Activated T-helper 2 cell treated with anti-CD3 and anti-CD28 coated beads, Interferon-gamma antibody, Interleukin-2, Interleukin-4, amounts not matched to agents 10 μg/mL and 5 μg/mL and 100 μg/mL, durations not matched to agents 14 hours and 24 hours and 36 hours (primary cell): ENCODE measurements at places on chromosomes 6 and 20. TPM values are rescaled to one million over a fixed set of nuclear protein-coding genes. Genes with fewer than 3 reads are reported as not detected.

Gene TPD52L1
- not detected in 2 replicates for total RNA-seq

GRCh38 chr20:8640461-8640860, 428.4 kb upstream of the PLCB4 start:
- no peaks in the 10 kb centered on the region for H3K36me3 ChIP-seq
- no peaks in the 10 kb centered on the region for H3K4me1 ChIP-seq
- no peak overlapping the region for H3K27ac ChIP-seq
- H3K4me3 ChIP-seq = no peak overlapping the region
- DNase-seq = no peak

DNA sequence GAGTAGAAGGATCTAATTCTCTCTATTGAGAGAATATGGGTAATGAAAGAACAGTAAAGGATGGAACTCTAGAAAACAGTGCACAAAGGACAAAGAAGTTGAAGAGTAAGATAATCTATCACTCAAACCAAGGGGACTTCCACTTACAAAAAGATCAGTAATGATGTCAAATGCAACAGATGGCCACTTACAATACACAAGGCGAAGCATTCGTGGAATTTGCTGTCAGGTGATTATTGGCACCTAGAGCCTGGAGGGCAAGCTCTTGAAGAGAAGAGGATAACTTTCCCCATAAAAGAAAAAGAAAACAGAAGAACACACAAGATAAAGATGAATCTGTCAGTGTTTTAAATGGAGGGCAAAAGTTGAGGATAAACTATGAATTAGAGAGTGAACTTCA, 256.0 kb upstream of the TCF21 start:
- no peaks in the 10 kb centered on the region for H3K27me3 ChIP-seq
- no peak overlapping the region for H3K27ac ChIP-seq
- H3K4me1 ChIP-seq = no peaks in the 10 kb centered on the region
- no peak for DNase-seq
- no peaks in the 10 kb centered on the region for H3K36me3 ChIP-seq

GRCh38 chr20:47205577-47206123, 150.8 kb downstream of the ZMYND8 start:
- peak; percentile 53 for DNase-seq
- H3K4me1 ChIP-seq = peaks cover 5% of the 10 kb centered on the region
- no peak overlapping the region for H3K27ac ChIP-seq
- peaks cover 13% of the 10 kb centered on the region for H3K36me3 ChIP-seq
- H3K4me3 ChIP-seq = no peak overlapping the region
- H3K27me3 ChIP-seq = no peaks in the 10 kb centered on the region
